ENCODE measurements at places on chromosomes 3 and 15.

DNA sequence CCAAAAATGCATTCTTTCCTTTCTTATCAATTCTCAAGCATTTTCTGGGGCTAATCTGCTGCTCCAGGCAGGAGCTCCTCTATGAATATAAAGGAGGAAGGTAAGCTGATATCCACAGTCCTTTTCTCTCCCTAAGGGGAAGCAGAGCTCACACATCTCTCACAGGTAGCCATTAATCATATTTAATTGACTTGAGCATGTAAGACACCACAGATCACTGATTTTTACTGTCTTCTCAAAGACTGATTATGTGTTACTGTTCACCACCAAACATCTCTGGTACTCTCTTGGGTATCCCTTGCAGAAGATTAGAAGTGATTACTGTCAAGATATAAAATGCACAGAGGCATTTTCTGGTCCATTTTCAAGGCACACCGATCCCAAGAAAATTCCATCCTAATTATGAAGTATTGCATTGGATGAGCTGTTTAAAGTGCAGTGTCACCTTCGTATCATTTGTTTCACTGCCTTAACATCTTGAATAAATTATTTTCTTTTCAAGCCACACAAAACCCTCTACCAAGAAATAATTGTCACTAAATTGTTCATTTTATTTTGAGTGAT is 100.7 kb downstream of the ARPP21 start:
- DNase-seq = no peak

DNA sequence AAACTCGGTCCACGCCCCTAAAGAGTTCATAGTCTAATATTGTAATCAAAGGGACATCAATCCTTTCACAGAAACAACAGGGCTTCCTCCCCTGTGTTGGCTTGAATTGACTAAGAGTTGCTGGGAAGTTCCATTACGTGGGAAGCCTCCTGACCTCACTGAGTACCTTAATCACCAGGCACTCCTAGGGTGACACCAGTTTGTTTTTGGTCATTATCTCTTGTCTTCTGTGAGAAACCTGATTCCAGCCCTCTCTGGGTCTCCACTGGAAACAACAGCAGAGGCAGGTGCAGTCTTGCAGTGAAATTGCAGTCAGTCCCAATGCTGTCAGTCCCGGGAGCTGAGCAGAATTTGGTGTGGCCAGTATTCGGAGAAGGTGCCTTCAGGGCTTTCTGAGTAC is 55.4 kb downstream of the BOC start:
- no peak for DNase-seq

DNA sequence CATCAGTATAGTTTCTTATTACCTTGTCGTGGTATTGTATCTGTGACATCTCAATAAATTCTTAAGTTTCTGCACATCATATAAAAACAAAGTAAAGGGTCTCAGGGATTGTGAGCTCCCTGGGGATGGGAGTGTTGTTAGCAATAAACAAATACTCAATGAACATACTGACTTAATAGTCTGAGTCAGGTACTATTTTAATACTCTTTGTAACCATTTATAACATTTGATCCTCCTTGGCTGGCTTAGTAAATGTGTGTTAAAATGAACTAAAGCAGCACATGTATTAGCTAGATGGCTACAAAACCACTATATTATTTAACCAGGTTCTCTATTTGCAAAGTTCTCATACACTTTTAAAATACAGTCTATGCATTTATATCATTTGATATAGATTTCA is 1.8 kb downstream of the ICE2 start:
- no peak for DNase-seq

GRCh38 chr3:102605153-102605552 is 170.3 kb downstream of the ZPLD1 start:
- no peak for DNase-seq

DNA sequence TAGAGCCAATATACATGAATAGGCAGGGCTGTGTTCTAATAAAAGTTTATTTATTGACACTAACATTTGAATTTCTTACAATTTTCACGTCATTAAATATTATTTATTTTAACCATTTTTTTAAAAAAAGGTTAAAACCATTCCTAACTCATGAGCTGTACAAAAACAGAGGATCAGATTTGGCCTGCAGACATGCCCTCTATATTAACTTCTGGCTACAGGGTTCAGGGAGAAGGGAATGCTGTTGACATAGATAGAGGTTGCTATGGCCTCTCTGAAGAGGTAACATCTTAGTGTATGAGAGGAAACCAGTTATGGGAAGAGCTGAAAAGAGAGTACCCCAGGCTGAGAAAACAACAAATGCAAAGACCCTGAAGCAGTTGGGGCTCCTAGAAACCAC is 19.1 kb upstream of the RAP2B start:
- no peak for DNase-seq

DNA sequence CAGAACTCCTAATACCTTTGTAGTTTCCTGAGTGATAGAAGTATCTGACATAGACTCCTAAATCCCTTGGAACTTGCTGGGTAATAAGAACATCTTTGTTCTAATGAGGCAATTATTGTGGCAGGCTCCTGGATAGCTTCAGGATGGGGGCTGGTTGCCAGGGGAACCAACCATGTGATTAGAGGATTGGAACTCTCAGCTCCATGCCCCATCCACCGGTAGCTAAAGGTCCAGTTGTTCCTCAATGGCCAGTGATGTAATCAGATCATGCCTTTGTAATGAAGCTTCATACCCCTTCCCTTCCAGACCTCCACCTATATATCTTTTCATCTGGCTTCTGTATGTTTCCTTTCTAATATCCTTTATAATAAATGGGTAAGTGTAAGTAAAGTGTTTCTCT is 221.2 kb upstream of the ALCAM start:
- DNase-seq = no peak

- peak; percentile 58 for DNase-seq
Observed at GRCh38 chr3:52446631-52447511, 2.0 kb upstream of the SEMA3G start.

DNA sequence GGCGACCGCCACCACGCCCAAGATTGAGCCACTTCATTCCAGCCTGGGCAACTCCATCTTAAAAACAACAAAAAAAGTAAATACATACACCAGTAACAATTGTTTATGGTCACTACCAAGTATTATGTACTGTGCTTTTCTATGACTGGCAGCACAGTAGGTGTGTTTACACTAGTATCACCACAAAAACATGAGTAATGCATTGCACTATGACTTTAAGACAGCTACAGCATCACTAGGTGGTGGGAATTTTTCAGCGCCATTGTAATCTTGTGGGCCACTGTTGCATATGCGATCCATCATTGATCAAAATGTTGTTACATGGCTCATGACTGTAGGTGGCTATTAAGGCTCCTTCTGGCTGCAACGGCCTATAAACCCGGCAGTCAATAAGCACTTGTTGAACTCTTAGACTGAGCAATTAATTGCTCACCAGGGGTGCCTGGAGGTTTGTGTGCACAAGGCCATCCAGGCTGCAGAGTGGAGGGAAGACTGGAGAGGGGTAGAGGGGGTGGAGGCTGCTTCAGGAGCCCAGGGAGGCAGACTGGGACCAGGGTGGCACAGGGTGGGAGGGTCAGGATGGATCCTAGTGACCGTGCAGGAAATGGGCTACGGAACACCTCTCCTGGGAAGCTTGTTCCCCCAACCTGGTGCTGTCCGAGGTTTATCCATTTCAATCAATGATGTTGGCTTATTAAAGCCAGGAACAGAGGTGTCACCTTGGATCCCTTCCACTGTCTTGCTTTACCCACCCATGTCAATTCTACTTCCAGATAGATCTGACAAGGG is 17.9 kb upstream of the COPG1 start:
- DNase-seq = no peak

DNA sequence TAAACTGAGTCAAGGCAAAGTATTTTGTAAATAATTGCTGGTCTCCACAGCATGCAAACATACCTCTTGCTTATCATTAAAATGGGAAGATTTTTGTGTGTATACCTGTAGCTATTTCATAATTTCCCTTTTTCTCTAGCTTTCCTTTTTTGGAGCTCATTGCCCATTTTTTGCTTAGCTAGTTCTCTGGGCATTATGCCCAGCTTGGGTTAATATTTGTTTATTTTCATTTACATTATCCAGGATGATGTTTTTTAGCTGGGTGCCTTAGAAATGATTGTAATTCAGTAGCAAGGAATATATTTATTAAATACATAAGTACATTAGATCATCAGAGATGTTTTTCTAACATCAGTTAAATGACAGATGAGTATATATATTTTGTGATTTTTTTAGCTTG is 1271.7 kb upstream of the GBE1 start:
- DNase-seq = no peak

DNA sequence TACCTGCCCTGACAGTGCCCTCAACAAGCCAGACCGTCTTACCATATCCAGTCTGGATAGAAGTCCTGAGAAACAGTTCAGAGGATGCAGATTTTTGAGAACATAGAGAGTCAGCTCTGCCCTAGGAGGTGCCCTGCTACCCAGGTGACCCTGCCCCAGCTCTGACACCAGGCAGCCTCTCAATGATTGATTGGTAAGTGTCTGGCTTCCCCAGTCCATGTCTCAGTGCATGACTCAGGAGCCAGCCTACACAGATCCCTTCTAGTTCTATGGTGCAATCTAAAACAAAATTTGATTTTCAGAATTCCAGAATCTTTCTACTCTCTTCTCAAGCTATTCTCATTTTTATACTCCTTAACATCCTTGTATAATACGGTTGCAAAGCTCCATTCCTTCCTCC is 292.1 kb downstream of the VPS13C start:
- DNase-seq = no peak

DNA sequence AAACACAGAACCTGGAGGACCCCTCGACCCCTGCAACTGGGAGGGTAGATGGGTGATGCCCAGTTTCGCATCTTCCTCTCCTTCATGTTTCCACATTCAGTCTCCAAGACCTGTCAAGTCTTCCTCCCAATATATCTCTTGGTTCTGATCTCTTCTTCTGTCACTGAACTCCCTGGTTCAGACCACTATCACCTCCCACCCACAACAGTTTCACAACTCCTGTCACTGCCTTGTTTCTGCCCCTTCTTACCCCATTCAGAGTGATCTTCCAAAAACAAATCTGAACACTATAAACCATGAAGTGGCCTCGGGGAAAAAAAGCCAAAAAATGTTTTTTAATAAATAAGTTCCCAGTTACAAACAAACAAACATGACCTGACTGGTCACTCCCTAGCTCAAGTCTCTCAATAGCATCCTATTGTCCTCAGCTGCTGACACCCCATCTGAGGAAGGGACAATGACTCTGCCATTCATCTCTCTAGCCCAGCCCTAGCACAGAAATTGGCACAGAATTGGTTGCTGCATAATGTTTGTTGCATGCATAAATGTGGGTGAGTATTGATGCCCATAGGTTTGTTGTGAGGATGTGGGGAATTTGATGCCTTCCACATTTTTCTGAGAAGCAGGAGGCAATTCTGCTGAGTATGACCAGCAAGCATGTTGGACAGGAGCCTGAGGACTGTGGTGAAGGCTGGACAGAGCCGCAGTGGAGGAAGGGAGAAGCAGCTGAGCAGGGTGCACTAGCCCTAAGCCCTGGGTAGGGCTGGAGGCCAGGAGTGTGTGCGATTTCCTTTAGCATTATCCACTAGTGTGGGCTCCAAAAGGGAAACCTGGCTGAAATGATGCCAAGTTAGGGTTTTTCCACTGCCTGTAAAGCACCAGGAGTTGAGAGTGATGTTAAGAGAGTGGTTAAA is 12.2 kb upstream of the XYLB start:
- no peak for DNase-seq

DNA sequence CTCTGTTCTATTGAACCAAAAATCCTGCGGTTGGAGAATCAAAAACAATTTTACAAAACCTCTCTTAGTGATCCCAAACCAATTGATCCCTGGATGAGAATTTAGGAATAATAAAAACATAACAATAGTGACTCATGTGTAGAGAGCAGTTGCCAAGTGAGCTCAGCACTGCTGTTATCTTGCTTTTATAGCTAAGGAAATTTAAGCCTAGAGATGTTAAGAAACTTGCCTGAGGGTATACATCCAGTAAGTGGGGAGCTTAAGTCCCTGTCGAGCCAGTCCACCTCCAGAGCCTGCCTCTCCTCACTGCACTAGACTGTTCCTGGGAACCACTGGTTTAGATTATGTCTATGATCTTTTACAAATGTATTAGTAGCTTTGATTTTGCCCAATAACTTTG is 358.4 kb upstream of the LMCD1 start:
- no peak for DNase-seq

- no peak for DNase-seq
Observed at GRCh38 chr3:12224181-12225147, 64.4 kb upstream of the PPARG start.

DNA sequence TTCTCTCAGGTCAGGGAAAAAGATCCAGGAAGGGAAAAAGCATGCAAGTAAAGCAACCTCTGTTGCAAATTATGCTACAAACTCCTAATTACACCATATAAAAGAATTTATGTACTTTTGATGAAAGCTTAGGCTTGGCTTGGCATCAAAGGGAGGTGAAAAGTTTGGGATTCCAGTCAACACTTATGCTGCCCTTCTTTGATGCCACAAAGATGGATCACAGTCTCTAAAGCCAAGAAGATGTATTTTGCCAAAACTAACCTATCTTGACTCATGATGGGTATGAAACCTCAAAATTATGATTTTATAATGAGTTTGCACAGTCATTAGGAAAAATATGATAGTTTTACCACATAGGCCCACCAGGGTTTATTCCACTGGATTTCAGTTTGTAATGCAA is 101.0 kb upstream of the CCDC80 start:
- no peak for DNase-seq

- no peak for DNase-seq
Observed at GRCh38 chr3:72223116-72223515, 438.2 kb upstream of the PROK2 start.

DNA sequence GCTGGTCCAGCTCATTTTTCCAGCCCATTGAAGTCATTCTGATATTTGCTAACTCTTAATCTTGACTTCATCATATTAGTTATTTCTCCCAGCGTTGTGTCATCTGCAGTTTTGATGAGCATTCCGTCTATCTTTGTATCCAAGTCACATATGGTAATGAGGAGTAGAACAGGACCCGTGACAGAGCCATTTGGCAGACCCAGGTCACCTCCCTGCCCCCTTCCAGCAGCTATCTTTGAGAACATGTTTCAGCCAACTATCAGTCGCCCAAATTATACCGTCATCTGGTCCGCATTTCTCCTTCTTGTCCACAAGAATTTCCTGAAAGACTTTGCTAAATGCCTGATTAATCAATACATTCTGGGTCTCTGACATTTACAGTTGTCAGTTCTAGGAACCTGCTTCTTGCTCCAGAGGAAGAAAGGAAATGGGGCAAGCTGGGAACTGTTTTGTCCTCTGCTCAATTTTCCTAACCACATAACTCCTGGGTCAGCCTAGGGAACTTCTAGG is 347.1 kb upstream of the NR2E3 start:
- DNase-seq = no peak

DNA sequence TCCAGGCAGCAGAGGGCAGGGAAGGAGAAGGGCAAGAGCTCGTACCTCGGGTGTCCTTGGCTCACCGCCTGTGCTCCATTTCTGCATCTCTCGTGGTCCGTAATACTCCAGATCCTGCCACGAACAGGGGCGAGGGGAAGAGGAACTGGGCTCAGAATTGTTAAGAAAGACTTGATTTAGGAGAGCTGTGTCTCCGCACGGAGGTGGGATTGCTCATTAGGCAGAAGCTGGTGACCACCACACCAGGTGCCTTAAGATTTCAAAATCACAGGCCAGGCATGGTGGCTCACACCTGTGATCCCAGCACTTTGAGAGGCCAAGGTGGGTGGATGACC is 37.2 kb upstream of the BDH1 start:
- peak; percentile 8 for DNase-seq

Data from MV-4-11 (cell line).